ENCODE measurements at places on chromosomes 3 and 15.

DNA sequence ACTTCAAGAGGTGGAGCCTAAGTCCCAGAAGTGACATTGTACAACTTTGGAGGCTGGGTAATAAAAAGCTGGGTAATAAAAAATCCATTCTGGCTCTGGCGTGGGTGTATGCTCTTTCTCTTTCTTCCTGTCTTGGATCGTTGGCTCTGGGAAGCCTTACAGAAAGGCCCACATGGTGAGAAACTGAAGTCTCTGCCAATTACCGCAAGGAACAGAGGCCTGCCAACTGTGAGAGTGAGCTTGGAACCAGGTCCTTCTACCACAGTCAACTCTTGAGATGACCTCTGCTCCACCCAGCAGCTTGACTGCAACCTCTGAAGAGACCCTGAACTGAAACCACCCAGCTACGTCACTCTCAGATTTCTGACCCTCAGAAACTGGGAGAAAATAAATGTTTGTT, 51.0 kb downstream of the NR2F2 start:
- DNase-seq, result no peak

- DNase-seq, result no peak
Measured at GRCh38 chr3:51675201-51675611, 4.2 kb downstream of the TEX264 start.

GRCh38 chr15:96327155-96327741, 3.3 kb upstream of the NR2F2 start:
- peak; percentile 64 for DNase-seq

GRCh38 chr3:59779260-59779659, 729.4 kb upstream of the CFAP20DC start:
- DNase-seq, result no peak

GRCh38 chr15:25058080-25058785, 103.4 kb downstream of the SNRPN start:
- DNase-seq, result no peak

- DNase-seq, result no peak
Measured at GRCh38 chr3:127700406-127700805, 27.7 kb downstream of the ABTB1 start.

GRCh38 chr3:122394173-122394572, 10.2 kb downstream of the FAM162A start:
- no peak for DNase-seq

DNA sequence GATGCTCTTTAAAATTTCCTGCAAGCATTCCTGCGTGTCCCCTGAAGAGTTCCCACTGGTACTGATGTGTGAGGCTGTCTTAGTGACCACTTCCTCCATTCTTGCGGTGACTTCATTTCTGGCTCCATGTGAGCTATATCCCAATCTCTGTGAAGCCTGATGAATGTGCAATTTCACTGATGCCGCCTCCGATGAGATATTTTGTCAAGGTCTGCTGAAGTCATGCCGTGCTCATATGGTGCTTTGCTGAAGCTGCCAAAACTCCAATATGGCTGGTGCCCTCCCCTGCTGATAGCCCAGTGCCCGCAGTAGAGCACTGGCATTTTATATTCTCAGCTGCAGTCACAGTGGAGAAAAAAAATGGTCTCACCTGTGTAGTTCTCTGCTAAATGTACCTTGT, 271.5 kb downstream of the EFHB start:
- no peak for DNase-seq

GRCh38 chr3:4687167-4687566, 194.0 kb downstream of the ITPR1 start:
- no peak for DNase-seq

- DNase-seq, result no peak
Measured at GRCh38 chr3:152299249-152299976, 30.7 kb downstream of the MBNL1 start.

GRCh38 chr3:71149959-71150954, 433.3 kb downstream of the FOXP1 start:
- DNase-seq, result no peak

DNA sequence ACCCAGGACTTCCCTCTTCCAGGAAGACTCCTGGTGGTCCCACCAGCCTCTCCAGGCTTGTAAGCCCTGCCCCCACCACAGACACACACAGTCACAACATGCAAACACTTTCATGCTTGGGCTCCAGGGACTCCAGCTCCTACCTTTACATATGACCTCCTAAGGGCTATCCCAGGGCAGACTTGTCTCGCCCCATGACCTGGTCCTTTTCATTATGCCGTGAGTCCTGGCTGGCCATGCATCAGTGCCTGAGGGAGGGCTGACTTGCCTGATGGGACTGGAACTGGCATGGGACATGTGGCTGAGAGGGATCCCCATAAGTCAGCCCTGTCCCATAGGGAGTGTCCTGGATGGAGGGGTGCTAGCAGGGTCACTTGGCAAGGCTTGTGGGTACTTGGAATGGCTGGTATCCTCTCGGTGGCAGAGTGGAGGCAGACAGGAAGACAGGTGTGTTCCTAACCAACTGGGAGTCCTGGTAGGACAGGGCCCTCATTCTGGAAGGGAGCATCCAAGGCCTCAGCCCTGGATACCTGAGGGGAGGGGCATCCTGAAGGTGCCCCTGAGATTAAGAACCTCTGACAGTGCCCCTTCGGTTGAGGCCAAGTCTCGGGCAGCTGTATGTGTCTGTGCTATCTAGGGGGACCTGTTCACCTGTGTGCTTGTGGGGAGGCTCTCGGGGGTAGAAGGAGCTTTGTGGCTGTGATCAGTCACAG, 540 bp upstream of the HHATL start:
- no peak for DNase-seq

GRCh38 chr3:155675094-155675493, 69.8 kb downstream of the PLCH1 start:
- DNase-seq, result no peak

GRCh38 chr15:95292785-95293450, 1037.6 kb upstream of the NR2F2 start:
- no peak for DNase-seq

DNA sequence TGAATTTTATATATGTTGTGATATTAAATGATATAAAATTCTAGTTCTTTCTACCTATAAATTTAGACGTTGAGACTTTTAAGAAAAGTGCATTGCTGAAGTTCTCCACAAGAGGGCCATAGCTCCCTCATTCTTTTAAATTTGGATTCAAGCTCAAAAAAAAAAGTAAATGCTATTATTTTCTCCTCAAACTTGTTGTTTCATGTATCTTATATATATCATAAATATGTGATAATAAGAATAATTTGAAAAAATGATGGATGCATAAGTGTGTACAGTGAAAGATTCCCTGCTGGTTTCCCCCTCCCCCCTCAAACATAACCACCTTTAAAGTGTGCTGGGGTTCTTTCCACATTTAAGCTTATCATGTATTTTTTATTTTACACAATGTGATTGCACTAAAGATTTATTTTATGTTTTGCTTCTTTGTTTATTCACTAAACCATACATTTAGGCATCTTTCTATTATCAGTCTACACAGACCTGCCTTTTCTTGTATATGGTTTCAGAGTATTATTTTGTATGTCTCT, 769.4 kb upstream of the GOLIM4 start:
- no peak for DNase-seq

- peak; percentile 89 for DNase-seq
Measured at GRCh38 chr15:59885832-59886231, 118.3 kb upstream of the FOXB1 start.

DNA sequence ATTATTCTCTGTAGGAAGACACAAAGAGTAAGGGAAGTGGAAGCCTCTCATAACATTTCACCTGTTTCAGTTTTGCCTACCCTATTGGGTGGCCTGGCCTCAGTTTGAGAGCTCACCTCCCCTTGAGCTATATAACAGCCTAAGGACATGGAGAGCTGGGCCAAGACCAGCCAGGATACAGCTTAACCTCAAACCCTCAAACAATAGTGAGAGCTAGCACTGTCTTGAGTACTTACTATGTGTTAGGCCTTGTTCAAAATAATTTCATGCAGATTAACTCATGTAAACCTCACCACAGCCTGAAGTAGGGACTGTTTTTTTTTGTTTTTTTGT, 15.0 kb upstream of the TBL1XR1 start:
- no peak for DNase-seq

- DNase-seq, result no peak
Measured at GRCh38 chr3:104126864-104127553, 1239.7 kb upstream of the ALCAM start.

- DNase-seq, result no peak
Measured at GRCh38 chr3:194275291-194275690, 75.8 kb downstream of the CPN2 start.

DNA sequence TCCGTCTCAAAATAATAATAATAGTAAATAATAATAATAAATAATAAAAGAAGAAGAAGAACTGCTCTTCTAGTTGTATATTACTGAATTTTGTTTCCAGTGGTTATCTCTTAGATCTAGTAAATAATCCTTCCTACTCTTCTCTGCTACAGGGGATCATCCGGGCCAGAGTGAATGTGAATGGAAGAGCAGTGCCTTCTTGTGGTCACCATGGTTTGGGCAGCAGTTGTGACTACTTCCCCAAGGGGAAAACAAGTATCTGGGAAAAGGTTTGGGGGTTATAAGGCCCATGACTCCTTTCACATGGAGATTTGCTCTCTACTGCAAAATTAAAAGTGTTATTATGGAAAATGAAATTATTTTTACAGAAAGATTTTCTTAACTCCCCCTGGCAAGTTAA, 5.5 kb upstream of the OR5K1 start:
- DNase-seq, result no peak

DNA sequence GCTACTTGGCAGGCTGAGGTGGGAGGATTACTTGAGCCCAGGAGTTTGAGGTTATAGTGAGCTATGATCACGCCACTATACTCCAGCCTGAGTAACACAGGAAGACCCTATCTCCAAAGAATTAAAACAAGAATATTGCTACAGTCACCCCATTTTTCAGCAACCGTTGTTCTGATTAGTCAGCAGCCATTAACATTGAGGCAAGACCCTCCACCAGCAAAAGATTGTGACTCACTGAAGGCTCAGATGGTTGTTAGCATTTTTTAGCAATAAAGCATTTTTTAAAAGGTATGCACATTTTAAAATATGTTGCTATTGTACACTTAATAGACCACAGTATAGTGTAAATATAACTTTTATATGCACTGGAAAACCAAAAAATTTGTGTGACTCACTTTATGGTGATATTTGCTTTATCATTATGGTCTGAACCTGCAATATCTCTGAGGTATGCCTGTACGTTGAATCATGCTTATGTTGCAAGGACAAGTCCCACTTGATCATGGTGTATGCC, 492.6 kb downstream of the SQOR start:
- DNase-seq, result no peak

DNA sequence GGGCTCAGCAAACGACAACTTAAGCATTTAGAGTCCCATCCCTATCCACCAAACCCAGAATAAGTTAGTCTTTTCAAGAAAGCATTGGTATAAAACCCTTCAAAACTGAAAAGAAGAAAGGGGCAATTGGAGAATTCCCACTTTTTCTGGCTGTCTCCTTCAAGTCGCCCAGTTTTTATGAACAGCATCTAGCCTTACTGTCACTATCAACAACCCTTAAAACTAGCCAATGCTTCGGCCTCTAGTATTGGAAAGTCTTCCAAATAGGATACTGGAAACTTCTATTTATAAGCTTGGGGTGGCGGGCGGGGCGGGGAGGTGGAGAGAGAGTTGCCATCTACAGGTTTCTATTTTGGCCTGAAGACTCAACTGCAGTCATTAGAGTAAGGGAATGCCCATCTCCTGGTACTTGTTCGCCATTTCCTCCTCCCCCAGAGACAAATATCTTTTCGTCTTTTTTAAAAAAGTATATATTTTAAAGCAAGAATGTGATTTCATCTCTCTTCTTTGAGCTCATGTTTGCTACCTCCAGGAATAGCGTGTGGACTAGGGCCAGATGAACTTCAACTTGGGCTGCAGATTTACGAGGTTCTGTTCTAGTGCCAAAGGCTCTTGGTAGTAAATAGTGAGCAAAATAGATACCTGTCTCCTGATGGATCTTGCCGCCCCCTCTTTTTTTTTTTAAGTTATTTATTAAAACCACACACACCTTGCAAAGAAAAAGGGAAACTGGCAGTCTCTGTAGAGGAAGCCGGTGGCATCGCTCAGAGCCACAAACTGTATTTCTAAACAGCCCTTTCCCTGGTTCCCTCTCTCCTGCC, 2.7 kb downstream of the BCL6 start:
- DNase-seq, result no peak

GRCh38 chr15:78109156-78109555, 16.8 kb downstream of the SH2D7 start:
- DNase-seq, result no peak

- no peak for DNase-seq
Measured at GRCh38 chr3:24220859-24221657, 273.6 kb downstream of the THRB start.

Data from COR-L47 (cell line).